ENCODE measurements at places on chromosomes 11 and 22. TPM values are rescaled to one million over a fixed set of nuclear protein-coding genes. Genes with fewer than 3 reads are reported as not detected.

Gene SOX10
- total RNA-seq: not detected

Gene CLMP
- 26.6 TPM for total RNA-seq

Gene FAM111A
- 10.8 TPM for total RNA-seq

Gene PKDREJ
- total RNA-seq: not detected

Gene GRM5
- total RNA-seq: not detected

Gene KCNQ1OT1
- total RNA-seq: 0.07 TPM

Gene RBMXL2
- not detected for total RNA-seq

Gene ALDH3B1
- 126 TPM for total RNA-seq

Gene YPEL4
- total RNA-seq: 0.39 TPM

Gene GGTLC3
- not detected for total RNA-seq

Gene SMTNL1
- total RNA-seq: not detected

Gene SAA2
- total RNA-seq: 0.23 TPM

Gene KRTAP5-1
- not detected for total RNA-seq

Gene LRRN4CL
- total RNA-seq: 0.12 TPM

All from A549 treated with Hydrocortisone at 1 μM for 4 hours (cell line).